ENCODE measurements at places on chromosomes 2 and 18.

- DNase-seq, result no peak
Measured at GRCh38 chr2:46852598-46852997, 63.0 kb downstream of the MCFD2 start.

DNA sequence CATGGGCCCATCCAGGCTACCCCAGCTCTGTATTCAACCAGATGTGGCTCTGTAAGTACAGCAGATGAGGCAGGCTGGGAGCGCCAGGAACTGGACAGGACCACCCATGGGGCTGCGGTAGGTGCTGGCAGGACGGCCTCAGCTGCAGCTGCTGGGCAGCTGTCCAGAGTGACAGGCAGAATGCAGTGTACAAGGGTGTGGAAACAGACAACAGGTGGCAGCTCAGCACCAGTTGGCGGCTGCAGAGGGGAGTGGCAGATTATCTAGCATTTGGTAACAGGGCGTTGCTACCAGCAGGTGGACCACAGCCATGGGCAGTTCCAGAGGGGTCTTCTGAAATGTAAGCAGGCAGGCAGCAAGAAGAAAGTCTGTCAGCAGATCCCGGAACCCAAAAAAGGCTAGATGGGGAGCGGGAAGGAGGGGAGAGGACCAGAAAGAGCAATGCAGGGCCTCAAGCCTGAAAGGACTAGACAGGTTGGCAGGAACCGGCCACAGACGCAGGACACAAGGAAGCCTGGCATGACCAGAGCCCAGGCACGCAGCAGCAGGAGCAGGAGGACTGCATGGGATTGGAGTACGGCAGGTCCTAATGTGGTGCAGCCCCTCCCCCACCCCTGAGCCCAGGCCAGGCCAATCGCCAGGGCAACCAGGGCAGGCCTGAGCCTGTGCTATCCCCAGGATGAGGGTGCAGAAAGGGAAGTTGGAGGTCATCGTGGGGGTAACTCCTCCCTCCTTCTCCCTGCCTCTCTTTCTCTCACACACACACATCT is 24.7 kb downstream of the PKDCC start:
- DNase-seq, result no peak

DNA sequence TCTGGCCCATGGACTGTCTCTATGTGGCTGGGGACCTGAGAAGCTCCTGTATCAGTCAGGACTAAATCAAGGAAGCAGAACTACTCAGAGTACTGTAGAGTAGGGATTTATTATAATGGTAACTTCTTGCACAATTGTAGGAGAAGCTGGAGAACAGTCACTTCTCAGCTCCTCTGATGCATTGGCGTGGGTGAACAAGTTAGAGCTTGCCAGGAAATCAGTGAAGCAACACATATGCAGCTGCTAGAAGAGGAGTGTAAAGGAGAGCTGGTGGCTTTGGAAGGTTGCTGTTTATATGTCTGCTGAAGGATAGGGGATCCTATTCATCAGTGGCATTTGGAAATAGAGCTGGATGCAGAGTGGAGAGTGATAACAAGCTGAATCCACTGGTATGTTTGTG is 215.5 kb upstream of the CWC22 start:
- DNase-seq, result no peak

- DNase-seq, result no peak
Measured at GRCh38 chr2:24228470-24228869, 53.6 kb downstream of the FAM228A start.

DNA sequence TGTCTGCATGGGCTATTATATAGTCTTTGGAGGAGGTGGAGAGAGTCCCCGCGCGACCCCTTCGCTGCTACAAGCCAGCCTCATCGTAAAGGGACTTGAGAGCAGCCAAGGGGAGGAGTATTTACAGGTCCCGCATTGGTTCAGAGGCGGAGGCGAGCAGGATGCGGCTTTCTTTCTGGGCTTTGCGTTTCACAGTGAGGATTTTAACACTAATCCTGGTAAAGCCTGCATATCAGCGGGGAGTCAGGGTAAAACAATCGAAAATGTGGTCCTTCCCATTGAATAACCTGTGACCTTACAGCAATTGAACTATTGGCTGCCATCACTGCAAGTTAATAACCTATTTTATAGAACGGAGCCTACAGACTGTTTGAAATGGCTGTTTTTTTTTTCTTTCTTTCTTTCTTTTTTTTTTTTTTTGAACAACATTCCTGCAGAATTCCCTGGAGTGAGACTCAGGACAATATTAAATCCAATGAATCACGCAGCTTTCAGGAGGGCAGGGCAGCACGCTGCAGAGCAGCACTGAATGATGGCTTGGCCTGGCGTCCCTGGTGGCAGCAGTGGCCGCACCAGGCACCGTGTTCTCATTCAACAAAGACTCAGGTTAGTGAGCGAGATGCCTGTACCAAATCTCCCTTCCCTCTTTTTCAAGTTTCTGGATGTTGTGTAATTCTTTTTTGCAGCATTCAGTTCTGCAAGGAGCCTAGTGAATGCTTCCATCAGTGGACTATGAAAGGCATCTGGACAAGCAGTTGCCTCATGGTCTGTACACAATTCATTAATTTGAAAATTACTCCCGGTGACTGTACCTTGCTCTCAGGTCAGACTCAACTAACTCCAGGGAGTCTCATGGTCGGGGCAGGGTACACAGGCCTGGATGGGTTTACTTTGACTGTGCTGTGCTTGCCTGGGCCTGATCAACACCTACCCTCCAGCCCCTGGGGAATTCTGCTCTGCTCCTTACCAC is 19.8 kb downstream of the SMIM21 start:
- no peak for DNase-seq

GRCh38 chr2:6679471-6679870 is 186.2 kb downstream of the CMPK2 start:
- no peak for DNase-seq

GRCh38 chr18:36017232-36017631 is 44.8 kb downstream of the RMP24 start:
- no peak for DNase-seq

DNA sequence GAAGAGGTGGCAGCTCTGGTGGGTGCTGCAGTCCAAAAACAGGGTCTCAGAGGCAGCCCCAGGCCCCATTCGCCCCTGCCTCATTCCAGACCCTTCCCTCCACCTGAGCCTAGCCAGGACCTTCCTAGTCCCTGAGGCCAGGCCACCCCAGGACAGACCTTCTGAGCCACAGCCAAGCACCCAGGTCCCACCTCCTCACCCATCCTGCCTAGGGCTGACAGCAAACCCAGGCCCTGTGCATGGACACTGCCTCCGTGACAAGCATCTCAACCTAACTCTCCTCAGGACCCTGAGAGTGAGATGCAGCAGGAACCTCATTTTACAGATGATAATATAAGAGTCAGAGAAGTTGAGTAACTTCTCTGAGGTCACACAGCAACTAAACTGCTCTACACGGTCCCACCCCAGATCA is 15.5 kb downstream of the ADRA2B start:
- no peak for DNase-seq
